ENCODE measurements at places on chromosomes 6 and 20.

DNA sequence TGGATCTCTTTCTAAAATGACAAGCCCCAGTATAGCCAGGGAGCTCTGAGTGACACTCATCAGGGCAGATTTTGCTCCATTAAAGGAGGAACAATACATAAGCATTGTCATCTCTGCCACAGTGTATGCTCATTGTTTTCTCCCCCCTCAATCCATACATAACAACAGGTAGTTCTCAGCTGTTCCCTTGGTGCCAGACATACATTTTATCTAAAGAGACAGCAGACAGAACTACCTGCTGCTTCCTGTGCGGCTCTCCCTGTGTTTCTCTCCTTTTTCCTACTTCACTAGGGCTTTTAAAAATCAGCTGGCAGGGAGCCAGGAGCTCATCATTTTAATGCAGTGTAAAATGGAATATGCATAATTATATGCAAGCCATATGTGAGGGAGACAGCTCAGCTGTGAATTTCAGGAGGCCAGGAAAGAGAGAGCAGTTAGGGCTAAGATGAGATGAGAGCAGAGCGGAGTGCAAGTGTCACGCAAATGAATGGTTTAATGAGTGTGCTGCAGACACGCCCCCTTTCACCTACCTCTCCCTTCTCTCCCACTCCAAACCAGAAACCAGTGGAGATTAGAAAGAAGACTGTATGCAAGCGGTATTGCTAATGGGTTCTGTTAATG lies 96.0 kb downstream of the SOBP start:
- DNase-seq: no peak

GRCh38 chr20:25006431-25007167 lies 14.0 kb upstream of the APMAP start:
- no peak for DNase-seq

- no peak for DNase-seq
These were observed 27.7 kb upstream of the FBXL4 start for GRCh38 chr6:98975421-98975820.

GRCh38 chr6:95431637-95432228 lies 145.6 kb upstream of the MANEA start:
- DNase-seq: peak; percentile 47

DNA sequence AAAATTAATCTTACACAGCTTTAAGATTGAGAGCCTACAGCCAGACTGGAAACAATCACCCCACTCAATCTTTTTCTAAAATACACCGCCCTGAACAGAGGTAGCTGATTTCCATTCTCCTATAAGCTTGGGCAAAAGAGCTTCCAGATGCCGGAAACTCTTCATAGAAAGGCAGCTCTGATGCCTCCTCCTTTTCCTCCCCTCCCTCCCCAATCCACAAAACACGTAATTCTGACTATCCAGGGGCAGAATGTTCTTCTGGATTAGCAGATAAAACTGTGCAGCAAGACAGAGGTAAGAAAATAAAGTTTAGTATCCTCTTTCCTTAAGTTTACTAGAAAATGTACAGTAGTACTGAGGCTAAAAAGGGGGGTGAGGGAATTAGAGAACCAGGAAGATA lies 15.8 kb downstream of the ADNP start:
- DNase-seq: peak; percentile 71

DNA sequence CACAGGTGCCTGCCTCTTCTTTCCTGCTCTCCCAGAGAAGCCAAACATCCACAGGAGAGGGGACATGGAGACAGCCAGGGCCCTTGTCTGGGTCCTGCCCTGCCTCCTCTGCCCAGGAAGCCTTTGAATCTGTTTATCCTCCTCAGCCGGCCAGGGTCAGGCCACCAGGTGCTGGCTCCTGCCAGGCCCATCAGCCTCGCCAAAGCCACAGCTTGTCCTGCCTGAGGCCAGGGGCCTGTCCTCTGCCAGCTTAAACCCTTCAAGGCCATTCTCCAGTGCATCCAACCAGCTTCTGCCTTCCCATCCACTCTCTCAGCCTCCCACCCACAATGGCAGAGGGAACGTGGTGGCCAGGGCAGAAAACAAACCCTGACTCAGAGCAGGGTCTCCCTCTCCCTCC lies 254.6 kb downstream of the ANKRD60 start:
- DNase-seq: no peak

DNA sequence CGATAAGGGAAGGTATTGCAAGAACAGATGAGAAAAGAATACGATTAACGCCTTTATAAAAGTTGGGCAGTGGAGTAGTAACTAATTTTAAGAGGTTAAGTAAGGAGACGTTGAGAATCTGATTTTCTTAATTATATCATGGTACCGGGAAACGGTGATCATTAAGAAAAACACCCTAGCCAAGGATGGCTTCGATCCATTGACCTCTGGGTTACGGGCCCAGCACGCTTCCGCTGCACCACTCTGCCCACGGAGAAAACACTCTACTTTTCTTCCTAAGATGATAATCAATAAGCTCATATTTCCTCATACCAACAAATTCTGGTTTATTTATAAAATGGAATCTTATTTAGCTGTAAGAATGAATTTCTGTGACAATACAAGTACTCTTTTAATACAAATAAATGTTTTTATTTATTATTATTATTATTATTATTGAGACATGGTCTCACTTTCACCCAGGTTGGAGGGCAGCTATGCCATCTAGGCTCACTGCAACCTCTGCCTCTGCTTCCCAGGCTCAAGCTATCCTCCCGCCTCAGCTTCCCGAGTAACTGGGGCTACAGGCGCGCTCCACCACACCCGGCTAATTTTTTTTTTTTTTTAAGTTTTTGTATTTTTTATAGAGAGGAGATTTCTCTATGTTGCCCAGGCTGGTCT lies 8.3 kb downstream of the POM121L2 start:
- no peak for DNase-seq

GRCh38 chr6:70686548-70687133 lies 19.0 kb downstream of the SMAP1 start:
- DNase-seq: peak; percentile 35

DNA sequence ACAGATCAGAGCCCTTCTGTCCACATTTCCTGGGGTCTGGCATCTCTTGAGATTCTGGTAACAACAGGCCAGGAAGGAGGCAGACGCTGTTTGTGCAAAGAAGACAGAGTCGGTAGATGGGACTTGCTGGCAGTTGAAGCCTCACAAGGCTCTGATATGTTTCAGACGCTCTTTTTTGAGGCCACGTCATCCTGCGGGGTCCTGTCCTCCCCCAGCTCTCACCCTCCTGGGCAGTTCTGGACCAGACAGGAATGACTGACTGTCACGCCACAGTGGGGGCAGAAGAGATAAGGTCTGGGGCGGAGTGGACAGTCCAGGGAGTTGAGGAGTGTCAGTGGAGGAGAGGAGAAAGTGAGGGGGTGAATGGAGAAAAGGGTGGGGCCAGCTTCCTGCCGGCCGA lies 87.1 kb upstream of the SULF2 start:
- DNase-seq: peak; percentile 21

GRCh38 chr6:33410711-33411631 lies at the start of gene PHF1:
TSS of gene PHF1 (plus strand) at chr6:33411014. CDS start at chr6:33412264, 1,250 bp downstream.
- no peak for DNase-seq

DNA sequence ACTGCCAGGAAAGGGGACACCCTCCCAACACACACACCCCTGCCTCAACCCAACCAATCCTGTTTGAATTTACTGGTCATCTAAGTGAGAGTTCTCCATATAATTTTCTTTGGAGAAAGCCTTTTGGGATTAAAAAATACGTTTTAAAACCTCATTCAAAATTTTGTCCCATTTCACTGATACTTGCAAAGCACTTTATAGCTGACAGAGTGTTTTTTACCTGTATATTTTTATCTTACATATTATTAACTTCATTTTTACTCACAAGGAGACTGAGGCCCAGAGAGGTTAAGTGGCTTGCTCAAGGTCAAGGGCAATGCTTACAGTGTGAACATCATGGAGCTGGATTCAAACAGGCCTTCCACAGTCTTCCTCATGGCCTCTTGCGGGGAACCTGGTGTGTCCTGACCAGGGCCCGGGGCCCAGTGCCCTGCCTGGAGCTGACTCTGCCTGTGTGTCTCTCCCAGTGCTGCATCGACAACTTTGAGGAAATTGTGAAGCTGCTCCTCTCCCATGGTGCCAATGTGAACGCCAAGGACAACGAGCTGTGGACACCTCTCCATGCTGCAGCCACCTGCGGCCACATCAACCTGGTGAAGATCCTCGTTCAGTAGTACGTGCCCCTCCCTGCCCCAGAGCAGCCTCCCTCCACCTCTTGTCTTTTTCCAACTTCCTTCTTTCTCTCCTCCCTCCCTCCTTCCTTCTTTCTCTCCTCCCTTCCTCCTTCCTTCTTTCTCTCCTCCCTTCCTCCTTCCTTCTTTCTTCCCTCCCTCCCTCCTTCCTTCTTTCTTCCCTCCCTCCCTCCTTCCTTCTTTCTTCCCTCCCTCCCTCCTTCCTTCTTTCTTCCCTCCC lies 30.9 kb upstream of the FAM83D start:
- no peak for DNase-seq

DNA sequence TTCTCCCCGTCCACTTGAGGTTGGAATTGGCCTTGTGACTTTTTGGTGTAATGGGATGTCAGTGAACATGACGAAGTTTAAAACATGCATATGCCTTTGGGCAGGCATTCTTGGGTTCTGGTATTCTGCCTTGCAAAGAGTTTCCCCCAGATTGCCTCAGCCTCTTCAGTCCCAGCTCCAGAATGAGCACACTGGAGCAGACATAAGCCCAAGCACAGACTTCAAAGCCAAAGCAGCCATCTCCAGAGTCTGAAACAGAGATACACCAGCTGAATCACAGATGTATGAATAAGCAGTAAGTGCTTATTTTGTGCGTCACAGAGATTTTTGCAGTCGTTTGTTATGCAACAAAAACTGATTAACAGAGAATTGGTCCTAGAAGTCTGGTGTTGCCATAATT lies 546.0 kb downstream of the FRK start:
- peak; percentile 73 for DNase-seq

DNA sequence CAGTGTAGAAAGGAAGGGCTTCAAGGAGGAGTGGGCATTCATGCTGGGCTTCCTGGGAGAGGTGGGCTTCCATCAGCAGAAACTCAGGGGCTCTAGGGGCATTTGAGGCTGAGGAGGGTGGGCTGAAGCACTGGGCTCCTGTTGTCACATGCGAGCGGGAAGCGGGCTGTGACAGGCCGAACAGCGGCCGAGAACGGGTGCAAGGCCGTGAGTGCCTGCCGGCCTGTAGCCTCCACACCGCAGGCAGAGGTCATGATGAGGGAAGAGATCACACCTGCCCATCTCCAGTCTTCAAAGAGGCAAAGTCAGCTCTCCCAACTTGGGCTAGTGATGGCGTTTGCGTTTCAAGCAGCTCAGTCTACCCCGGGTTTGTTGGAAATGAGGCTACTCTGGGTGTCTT lies 880 bp downstream of the TTLL2 start:
- no peak for DNase-seq

DNA sequence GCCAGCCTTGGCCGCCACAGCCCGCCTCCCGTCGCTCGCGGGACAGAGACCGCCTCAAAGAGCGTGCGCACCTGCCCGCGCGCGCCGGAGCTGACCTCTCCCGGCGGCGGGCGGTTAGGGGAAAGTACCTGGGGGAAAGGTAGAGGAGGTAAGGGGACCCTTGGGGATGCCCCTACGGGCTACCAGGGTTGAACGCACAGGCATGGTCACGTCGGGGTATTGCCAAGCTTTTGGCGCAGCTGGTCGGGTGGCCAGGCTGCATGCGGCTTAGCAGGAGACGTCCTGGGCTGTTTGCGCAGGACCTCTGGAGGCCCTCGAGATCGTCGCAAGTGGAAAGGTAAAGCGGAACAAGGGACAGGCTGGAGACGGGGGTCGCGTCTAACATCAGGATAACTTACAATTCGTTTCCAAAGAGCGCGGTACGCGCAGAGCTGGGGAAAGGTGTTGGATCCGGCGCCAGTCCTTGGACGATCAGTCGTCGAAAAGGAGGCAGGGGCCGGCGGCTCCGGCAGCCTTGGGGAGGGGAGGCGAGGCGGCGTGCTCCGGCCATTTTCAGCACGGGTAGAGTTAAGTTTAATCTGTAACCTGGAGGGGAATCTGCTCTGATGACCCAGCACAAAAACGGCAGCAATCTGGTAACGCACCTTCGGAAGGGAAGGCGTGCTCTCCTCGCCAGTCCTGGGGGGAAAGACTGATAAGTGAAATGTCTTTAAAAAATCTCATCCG lies 9.0 kb downstream of the GNAS-AS1 start:
- DNase-seq: no peak

- no peak for DNase-seq
These were observed 38.8 kb downstream of the ZFAND3 start for GRCh38 chr6:37858363-37858762.

- no peak for DNase-seq
These were observed 6.8 kb downstream of the DUSP15 start for GRCh38 chr20:31863296-31864085.

DNA sequence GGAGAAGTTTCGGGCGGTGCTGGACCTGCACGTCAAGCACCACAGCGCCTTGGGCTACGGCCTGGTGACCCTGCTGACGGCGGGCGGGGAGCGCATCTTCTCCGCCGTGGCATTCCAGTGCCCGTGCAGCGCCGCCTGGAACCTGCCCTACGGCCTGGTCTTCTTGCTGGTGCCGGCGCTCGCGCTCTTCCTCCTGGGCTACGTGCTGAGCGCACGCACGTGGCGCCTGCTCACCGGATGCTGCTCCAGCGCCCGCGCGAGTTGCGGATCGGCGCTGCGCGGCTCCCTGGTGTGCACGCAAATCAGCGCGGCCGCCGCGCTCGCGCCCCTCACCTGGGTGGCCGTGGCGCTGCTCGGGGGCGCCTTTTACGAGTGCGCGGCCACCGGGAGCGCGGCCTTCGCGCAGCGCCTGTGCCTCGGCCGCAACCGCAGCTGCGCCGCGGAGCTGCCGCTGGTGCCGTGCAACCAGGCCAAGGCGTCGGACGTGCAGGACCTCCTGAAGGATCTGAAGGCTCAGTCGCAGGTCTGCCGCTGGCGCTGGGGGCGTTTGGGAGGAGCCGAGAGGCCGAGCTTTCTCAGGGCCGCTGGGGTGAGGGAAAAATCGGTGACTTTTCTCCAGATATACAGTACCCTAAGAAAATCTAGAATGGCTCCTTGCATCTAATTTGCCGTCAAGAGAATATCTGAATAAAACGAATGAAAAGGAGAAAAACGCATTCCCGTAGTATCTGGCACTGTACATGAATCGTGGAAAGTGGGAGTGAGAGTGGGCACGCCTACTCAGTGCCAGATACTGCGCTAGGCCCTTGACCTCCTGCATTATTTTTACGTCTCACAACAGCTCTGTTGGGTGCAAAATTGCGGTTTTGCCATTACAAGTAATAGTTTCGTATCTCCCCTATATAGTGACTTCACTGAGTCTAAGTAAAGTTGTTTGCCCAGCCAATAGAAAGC lies 1.0 kb downstream of the CALHM6 start:
- DNase-seq: peak; percentile 52

Data from umbilical cord (tissue), 2 donors.